ENCODE measurements at places on chromosomes 6 and 20.

DNA sequence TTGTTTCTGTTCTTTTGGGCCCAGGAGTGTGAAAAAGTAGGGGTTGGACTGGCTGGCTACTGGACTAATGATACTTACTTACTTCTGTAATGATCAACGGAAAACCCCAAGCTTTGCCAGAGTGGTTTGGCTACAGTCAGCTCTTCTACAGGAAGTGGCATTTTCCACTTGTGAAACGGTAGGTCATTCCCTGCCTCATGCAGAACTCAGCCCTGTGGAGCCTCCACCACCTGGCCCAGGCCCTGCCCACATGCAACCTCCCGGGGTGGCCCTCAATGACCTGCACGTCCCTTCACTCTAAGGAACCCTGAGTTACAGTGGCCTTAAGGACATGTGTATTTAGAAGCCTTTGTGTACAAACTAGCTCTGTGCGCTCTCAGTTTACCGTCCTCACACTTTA lies 140.4 kb downstream of the DTNBP1 start:
- DNase-seq: peak; percentile 21

DNA sequence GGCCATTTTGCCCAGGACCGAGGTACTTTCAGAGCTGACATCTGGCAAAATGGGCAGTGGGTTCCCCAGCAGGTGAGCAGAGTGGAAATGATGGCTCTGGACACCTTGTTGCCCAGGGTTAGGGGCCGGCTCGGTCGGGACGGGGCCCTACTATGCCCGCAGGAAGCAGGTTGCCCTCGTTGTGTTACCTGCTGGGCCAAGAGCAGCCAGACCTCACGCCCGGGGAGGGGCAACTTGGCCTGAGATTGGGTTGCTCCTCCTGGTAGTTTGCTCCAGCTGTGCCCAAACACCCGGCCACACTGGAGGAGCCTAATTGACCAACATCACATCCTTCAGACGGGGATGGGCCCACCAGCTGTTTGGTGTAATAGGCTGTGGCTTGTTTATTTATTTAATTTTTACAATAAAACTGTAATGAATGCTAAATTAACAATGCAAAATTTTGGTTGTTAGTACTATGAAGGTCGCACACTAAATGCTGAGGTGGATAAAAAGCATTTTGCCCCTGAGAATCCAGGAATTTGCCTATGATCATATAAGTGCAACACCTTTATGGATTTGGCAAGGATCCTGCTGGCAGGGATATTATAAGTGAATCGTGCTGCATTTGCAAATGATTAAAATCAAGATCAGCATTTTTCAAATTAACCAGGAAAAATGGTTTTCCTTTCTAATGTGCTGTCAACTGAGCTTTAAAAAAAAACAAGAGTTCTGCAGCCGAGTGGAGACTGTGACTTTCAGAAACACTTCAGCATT lies 26.6 kb upstream of the PCMTD2 start:
- DNase-seq: no peak

- DNase-seq: no peak
Measured at GRCh38 chr6:2266031-2266795, 20.8 kb upstream of the GMDS start.

DNA sequence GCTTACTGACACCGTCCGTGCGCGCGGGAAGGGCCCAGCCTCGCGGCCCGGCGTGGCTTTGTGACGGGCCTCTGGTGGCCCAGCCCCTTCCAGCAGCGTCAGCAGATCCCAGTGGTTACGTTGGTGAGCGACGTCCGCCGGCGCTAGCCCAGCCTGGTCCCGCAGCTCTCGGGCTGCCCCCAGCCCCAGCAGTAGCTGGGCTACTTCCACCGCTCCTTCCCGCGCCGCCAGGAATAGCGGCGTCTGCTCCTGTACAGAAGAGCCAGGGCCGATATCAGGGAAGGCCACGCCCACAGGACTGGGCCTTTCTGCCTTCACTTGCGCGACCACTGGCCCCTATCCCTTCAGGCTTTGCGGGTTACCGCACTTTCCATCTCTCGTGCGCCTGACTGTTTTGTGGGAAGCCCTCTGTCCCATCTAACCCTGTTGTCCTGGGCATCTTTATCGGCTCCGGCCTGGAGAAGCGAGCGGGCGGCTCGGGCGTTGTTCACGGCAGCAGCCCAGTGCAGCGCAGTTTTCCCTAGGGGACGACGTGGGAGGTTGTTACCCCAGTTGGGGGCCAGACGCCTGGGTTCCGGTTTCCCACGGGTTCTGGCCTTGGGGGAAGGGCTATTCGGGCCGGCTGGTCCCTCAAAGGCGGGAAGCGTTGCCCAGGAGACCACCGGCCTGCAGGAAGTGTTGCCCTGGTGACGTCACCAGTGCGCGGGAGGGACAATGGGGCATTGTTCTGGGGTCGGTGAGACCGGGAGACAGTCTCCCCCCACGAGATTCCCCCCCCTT lies 3.6 kb upstream of the GPSM3 start:
- peak; percentile 79 for DNase-seq

- DNase-seq: no peak
Measured at GRCh38 chr20:20829681-20830080, 117.2 kb upstream of the RALGAPA2 start.

- no peak for DNase-seq
Measured at GRCh38 chr6:5547556-5547955, 286.2 kb downstream of the FARS2 start.

DNA sequence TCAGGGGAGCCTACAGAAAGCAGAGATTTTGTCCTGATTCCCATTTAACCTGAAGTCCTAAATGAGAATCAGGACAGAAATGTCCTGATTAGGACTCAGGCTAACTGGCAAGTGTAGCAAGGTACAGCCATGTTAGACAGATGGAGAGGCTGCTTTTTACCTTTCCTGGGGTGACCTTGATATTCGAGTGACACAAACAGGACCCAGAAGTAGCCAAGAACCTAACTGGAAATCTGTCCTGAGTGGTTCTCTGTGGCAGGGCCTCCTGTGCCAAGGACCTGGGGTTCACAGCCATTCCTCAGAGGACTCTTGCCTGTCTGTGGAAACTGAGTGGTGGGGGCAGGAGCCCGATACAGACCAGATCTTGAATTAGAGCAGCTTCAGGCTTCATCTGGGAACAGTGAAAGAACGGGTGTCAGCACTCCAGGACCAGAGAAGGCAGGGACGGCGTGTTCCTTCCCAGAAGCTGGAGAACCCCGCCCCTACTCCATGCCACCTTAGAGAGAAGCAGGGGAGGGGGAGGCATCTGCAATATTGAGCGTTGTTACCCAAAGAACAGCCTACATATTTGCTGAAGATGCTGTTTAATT lies 4.3 kb upstream of the FUCA2 start:
- DNase-seq: no peak

- DNase-seq: peak; percentile 32
Measured at GRCh38 chr20:31523361-31524283, 9.4 kb downstream of the HM13 start.

GRCh38 chr20:63733117-63733516 lies 3.3 kb upstream of the LIME1 start:
- no peak for DNase-seq

DNA sequence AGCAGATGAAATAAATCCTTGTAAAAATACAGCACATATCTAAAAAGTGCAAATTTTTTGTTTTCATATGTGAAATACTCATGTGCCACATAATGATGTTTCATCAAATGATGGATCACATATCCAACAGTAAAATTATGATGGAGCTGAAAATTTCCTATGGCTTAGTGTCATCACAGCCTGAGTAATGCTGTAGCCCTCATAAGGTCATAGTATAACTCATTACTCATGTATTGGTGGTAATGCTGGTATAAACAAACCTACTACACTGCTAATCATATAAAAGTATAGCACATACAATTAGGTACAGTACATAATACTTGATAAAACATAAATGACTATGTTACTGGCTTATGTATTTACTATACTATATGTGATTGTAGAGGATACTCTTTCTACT lies 12.9 kb downstream of the TSPYL1 start:
- DNase-seq: no peak

DNA sequence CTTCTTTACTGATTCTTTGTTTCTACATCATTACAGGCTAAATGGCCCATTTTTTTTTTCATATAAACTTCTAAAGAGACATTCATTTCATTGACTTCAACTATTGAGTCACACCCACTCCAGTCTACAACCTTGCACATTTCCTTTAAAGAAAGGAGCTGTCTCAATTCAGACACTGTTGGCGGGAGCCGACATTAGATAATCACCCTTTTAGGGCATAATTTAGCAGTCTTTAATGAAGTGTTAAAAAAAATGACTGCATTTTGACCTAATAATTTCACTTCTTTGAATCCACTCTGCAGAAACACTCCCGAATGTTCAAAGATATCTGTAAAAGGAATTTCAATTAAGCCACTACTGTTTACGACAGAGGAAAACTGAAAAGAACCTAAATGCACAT lies 1.5 kb downstream of the EPM2A start:
- no peak for DNase-seq

DNA sequence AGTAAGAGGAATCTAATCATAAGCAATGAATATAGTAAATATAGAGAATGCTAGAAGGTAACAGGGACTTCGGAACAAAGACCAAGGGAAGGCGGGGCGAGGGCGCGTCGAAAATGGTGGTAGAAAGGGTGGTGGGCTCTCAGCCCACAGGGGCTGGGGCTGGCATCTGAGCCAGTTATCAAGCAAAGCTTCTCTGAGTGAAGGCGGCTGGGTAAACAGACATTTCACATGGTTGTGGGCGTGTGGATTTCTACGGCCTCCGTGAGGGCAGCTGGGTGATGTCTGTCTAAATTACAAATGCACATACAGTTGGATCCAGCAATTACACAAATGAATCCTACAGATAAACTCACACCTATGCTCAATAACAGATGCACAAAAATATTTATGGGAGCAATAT lies 56.6 kb downstream of the TOX2 start:
- DNase-seq: no peak

DNA sequence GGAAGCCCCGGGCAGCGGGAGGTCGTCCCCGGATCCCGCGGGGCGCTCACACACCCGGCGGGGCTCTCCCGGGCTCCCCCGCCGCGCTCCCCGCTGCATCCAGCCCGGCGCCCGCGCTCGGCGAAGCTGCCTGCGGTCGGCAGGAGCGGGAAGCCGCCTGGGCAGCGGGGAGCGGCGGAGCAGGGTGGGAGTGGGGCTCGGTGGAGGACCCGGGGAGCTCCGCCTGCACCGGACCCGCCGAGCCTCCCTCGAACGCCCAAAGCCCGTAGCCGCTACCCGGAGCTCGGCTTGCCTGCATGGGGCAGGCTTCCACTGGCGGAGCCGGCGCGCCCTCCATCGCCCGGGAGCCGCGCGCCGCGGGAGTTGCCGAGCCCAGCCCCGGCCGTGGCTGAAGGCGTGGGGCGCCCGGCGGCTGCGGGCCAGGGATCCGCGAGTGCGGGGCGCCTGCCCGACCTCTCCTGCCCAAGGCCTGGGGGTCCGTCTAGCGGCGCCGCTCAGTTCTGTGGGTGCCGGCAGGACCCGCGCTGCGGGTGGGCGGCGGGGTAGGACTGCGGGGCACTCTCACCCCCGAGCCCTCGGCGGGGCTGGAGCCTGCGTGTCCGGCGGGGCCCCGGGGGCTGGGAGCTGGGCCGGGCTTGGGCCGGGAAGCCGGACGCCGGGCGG lies 671 bp downstream of the CDH4 start:
- peak; percentile 38 for DNase-seq

- no peak for DNase-seq
Measured at GRCh38 chr20:55456316-55456940, 548.9 kb downstream of the CBLN4 start.

DNA sequence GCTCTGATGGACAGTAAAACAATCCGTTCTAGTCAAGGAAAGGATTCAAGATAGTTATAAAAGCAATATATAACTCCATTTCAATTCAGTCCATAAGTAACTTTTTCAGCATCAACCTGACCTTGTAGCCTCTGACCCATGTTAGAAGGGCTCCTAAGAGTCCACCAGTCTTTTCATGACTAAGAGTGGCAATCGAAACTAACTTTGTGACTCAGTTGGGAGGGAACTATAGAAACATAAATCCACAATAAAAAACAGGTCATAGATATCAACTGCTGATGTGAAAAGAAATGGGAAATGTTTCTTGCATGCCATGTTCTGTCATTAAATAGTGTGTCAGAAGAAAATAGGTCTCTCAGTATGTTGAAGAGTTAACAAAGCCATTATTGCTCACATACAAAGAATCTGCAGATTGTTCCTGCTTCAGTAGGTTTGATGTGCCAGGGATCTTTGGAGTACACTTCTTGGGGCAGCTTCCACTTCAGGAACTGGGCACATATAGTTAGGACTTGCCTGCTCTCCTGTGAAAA lies 16.2 kb upstream of the RBL1 start:
- no peak for DNase-seq

- DNase-seq: no peak
Measured at GRCh38 chr6:124795643-124796463, 166.4 kb upstream of the RNF217 start.

- DNase-seq: no peak
Measured at GRCh38 chr6:25457516-25457915, 178.3 kb downstream of the CARMIL1 start.

DNA sequence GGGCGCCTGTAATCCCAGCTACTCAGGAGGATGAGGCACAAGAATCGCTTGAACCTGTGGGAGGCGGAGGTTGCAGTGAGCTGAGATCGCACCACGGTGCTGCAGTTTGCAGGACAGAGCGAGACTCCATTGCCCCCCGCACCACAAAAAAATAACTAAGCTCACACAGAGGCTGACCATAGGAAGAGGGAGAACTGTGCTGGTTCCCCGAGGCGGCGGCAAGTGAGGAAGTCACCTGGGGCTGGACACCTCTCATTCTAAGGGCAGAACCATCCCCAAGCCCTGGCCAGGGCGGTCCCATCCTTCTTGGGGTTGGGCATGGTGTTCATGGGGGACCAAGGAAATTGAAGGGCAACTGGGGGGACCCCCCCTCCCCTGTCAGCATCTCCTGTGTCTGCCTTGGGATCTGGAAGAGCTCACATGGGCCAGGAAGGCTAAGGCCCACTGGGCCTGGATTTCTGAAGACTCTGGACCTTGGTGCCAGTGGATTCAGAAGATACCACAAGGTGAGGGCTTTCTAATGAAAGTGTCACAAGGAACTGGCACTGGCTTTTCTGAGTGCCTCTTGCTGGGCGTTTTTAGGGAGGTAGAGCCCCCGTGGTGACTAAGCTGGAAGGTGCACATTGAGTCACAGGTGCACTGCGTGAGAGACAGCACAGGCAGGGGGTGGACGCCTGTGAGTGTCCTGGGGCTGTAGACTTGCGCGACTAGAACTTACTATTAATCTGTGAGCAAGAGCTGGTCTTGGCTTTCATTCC lies 11.5 kb downstream of the IRF4 start:
- DNase-seq: no peak

DNA sequence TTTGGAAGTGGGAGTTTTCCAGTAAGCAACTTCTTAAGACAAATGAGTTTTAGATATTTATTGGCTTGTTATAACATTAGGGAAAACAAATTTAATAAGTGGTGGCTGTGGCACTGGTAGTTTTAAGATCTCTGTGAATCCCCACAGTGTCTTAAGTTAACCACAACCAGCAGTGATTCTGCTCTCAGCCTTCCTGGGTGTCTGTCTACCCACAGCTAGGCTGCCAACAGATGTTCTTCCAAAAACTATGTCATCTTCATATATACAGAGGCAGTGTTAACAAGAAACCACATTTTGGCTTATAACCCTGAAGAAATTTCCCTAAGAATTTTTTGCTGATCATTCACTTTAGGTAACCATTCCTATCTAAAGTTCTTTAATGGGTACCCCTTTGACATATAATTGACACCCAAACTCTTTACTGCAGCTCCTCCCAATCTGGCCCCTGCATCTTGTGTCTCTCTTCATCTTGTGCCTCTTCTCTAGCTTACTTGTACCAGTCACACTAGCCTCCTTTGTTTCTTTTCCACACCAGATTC lies 52.7 kb downstream of the TOP1 start:
- DNase-seq: peak; percentile 70

GRCh38 chr20:38165089-38165965 lies at the start of gene TGM2:
Gene TGM2 (minus strand): TSS chr20:38165270. CDS start chr20:38165198, 72 bp downstream.
- peak; percentile 56 for DNase-seq

GRCh38 chr6:166526937-166527336 lies 59.5 kb downstream of the RAMACL start:
- DNase-seq: no peak

Data from AG10803 (cell line).